Femur (tissue), 1 donor: ENCODE measurements at places on chromosomes 7 and 10.

GRCh38 chr7:110442381-110442837, 648.5 kb upstream of the LRRN3 start:
- no peak for DNase-seq

DNA sequence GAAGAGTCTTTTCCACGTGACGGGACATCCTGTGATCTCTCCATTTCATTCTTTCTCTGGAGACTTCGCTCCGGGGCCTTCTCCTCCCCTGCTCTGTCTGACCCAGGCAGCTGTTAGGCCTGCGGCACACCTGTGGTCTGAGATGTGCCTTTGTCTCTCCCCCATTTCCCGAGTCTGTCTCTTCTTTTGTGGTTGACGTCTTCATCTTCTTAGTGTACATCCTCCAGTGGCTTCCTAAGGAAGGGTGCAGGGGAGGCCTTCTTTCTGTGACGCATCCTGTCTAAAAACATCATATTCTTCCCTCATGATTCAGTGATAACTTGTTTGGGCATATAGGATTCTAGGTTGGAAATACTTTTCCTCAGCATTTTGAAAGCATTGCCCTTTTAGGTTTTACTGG, 17.2 kb upstream of the ATP6V0E2 start:
- DNase-seq = no peak

DNA sequence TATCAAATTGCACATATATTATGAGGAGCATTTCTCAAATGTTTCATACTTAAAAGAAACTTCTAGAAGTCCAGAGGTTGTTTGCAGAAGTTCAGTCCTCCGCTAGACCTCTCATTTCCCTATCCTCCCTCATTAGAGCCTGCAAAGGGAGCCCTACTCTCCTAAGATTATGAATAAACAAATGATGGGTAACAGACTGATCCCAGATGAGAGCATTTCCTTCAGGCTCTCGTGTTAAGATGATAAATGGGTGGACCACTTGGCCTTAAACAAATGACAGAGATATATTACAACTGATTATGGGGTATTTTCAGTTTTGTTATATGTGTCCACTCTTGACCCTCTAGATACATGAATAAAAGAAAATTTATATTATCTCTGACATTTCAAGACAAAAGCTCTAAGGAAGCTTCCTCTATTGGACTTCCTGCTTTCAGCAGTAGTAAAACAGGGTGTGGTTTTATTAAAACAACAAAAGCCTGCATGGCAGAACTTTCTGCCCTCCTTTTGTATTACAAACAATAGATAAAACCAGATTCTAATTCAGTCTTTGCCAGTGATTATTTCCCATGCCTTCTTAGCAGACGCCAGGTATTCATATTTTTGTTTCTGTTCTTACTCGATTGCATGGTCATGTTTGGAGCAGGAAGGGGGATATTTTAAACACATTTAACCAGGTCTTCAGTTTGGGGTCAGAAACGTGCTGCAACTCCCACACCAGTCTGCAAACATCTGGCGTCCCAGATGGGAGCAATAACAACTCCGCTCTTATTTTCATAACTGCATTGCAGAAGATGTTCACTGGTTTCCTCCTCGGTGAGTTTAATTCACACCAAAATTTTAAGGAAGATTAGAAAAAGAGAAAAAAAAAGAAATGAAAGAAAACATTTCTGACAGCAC, 52.4 kb upstream of the FAM204A start:
- DNase-seq = peak; percentile 24

GRCh38 chr10:1989090-1989489, 251.8 kb upstream of the ADARB2 start:
- DNase-seq = no peak

GRCh38 chr7:112638675-112639400, 151.4 kb downstream of the TMEM168 start:
- no peak for DNase-seq

GRCh38 chr7:74324531-74325209, 35.5 kb downstream of the CLIP2 start:
- peak; percentile 78 for DNase-seq

DNA sequence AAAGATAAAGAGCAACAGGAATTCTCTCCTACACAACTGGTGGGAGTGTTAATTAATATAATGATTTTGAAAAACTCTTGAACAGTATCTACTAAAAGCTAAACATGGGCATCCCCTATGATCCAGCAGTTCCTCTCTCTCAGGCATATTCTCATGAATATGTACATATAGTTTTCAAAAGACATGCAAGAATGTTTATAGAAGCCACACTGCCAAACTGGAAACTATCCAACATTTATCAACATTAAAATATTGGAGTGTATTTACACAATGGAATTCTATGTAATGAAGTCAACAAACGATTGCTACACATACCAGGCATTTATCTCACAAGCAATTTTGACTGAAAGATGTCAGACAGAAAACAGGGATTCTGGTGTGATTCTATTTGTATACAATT, 404.5 kb upstream of the ANKRD30A start:
- DNase-seq = no peak

DNA sequence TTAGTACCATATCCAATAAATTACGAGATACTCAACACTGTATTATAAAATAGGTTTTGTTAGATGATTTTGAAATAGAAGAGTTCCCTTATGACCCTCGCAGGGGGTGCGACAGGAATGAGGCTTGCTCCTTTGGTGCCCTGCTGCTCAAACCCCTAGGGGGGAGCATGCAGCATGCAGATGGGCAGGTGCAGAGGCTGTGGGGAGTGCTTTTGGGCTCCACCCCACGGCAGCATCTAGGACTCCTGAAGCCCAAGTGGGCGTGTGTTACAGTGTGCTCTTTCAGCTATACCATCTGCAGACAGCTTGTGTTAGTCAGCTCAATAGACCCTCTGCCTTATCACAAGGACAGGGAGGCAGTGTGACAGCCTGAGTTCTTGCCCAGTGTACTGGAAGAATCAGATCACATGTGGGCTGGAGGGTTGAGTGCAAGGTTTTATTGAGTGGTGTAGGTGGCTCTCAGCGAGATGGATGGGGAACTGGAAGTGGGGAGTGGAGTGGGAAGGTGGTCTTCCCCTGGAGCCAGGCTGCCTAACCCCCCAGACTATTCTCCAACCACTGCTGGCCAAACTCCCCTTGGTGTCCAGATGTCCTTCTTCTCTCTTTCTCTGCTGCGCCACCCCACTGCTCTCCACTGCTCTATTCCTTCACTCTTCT, 3.1 kb upstream of the MRC1 start:
- no peak for DNase-seq

GRCh38 chr10:132407243-132407746, 10.3 kb downstream of the PWWP2B start:
- no peak for DNase-seq

GRCh38 chr7:27046854-27047549, 48.8 kb downstream of the HOXA1 start:
- no peak for DNase-seq

DNA sequence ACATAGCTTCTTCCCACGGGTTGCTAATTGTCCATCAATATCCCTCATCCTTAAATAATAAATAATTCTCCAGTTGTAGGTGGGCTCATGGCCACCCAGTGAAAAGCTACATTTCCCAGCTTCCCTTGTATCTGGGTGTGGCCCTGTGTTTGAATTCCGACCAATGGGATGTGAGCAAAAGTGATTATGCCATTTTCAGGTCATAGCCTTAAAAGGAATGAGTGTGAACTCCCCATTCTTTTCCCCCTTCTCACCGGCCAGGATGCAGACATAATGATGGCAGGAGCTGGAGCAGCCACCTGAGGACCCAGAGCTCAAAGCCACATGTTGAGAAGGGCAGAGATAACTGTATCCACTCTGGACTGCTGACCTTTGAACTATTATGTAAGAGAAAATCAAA, 30.3 kb upstream of the CALU start:
- no peak for DNase-seq

- DNase-seq = no peak
Measured at GRCh38 chr7:89618274-89618673, 536.0 kb upstream of the STEAP1 start.

- DNase-seq = peak; percentile 82
Measured at GRCh38 chr7:135320268-135320667, 86.6 kb downstream of the STRA8 start.

DNA sequence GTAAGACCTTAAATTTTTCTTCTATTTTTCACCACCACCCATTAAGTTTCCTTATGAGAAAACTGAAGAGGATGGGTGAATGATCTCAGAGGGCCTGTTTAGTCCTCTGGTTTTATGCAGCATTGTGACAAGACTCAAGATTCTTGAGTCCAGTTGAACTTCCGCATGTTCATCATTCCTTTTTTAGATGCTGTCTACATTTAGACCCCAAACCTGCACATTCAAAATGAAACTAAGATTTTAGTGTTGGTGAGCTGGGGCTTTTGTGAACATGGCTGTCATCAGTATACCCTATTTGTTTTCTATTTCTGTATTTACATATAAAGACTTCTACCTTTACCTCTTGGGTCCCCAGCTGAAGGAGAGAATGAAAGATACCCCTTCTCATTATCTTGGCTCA, 31.1 kb downstream of the NET1 start:
- DNase-seq = no peak

DNA sequence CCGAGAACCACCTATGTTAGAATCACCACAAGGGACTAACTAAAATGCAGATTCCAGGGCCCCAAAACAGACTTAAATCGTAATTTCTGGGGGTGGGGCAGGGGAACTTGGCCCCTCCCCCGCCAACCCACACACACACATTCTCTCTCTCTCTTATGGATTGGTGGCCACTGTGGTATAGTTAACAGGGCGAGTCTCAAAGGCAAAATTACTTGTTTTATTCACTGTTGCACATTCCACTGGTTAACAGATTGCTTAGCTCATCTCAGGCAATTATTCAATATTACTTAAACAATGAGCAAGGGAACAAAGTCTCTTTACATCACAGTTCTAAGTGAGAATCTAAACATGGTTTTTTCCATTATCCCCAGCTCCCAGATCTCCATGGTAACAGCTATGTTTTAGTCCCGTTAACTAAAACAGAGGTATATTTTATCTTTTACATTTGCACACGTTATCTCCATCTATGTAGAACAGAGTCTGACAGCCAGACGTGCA, 38.5 kb downstream of the IGF2BP3 start:
- DNase-seq = no peak

DNA sequence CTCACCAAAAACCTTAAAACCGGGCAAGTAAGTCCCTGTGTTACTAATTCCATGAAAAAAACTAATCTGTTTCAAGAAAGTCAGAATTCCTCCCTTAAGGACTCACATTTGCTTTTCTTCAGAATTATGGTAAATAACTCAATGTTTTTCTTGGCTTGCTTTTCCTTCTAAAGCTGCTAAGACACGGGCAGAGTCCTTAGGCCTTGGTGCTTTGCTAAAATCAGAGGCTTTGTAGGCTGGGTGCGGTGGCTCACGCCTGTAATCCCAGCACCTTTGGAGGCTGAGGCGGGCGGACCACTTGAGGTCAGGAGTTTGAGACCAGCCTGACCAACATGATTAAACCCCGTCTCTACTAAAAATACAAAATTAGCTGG, 32.0 kb downstream of the GNA12 start:
- no peak for DNase-seq

DNA sequence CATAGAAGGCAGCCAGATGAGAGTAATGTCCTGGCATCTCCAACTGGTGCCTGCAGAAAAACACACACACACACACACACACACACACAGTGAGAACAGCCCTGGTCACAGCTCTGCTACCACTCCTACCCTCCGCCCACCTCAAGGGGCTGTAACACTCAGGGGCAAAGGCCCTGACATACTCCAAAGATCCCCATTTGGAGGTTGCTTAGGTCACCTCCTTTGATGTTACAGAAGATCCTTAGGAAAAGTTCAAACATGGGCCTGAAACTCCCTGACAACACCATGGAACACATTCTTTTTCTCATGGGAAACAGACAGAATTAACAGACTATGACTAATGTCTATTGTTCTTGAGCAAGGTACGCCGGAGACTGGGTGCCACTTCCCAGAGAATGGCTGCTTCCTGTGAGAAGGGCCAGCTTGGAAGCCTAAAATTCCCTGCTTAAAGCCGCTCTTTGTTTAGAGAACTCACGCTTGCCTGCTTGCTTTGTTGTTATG, 27.7 kb downstream of the DENND11 start:
- DNase-seq = no peak

GRCh38 chr7:51545131-51545530, 228.5 kb upstream of the COBL start:
- DNase-seq = no peak

DNA sequence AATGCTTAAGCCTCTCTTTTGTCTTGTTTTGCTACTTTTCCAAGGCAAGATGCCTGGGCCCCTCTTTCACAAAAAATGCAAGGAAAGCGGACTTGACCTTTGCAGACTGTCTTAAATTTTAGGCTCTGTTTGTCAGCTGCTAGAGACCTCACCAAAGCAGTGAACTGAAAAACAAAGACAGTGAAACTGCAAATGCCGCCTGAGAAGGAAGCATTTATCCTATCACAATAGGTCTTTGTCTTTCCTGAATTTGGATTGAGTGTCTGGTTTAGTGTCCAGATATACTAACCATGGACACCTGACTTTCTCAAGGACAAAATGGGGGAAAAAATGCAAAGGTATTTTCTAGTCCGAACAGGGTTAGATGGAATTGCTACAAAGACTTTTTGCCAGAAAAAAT, 256.9 kb downstream of the INHBA start:
- no peak for DNase-seq

DNA sequence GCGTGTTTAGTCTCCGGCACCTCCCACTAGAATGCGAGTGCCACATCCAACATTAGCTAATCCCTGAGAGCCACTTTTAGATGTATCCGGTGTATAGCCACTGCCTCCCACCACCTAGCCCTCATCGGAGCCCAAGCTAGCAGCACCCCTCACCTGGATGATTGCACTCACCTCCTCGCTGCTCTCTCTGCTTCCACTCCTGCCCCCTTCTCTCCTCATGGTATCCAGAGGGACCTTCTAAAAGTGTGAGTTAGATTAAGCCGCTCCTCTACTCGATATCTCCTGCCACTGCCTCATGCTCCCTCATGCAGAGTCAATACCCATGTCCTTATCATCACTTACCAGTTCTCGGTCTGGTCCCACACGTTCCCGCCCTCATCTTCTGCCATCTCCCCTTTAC, 125.3 kb downstream of the RAB11FIP2 start:
- no peak for DNase-seq

DNA sequence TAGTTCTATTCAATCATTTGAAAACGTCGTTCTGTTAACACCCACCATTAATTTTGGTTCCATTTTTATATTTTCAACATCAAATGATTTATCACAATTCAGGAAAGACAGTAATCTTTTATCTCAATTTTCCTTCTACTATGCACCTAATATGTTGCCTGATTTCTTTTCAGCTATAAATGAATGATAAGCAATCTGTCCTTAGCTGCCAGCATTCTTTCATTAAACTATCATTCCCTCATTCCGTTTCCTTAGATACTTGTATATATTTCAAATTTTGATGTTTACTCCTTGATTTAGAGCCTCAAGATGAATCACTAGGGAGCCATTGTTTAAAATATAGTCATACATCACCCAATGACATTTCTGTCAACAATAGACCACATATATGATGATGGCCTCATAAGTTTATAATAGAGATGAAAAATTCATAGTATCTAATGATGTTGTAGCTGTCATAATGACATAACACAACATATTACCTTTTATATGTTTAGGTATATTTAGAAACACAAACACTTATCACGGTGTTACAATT, 661.7 kb downstream of the IPMK start:
- no peak for DNase-seq
